ENCODE measurements at places on chromosomes 7 and 10.

DNA sequence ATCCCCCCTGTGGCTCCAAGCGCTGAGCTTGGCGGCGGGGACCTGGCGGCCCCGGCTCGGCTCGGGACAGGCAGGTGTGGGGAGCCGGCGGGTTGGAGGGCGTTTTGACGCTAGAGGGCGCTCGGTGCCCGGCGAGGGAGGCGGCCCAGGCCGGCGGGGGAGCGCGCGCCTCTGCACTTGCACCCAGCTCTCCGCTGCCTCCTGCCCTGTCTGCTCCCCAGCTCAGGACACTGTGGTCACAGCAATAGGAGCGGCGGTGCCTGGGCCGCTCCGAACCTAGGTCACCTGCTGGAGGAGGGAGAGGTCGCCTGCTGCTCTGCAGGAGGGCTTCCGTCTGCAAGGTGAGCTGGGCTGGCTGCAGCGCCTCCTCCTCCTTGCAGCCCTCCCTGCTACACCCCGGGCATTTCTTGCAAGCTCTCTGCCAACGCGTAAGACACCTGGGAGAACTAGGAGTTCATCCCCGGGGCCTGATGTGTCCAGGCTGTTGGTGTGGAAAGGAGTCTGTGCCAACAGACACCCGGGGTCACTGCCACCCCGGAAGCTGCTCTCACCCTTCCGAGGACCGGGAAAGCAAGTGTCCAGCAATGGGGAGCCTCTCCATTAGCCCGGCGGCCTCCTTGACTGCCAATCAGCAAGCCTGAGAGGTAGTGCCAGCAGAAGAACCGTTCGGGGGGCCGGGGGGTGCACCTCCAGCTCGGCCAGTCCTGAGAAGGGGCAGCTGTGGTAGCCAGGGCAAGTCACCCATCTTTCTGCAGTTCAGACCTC, 620.4 kb downstream of the GALNT17 start:
- peak; percentile 18 for DNase-seq

GRCh38 chr7:83870515-83870914, 221.6 kb upstream of the SEMA3E start:
- DNase-seq: no peak

GRCh38 chr7:42734568-42734967, 177.3 kb downstream of the C7orf25 start:
- DNase-seq: no peak

DNA sequence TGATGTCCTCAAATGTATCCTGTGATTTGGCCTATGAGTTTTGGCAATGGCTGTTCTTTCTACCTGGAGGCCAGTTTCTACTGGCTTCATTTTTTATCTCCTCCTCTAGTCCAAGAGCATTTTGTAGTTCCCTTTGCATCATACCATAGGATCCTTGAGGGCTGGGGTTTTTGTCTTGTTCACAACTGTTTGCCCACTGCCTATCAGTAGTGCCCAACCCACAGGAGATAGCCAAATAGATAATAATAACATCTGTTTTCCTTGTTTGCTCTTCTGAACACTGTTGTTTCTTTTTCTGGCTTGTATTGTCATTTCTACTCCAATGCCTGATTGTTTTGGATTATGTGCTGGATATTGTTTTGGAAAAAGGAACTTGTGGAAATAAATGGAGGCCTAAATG, 3.4 kb downstream of the CDK1 start:
- no peak for DNase-seq

- no peak for DNase-seq
Measured at GRCh38 chr10:102863660-102864059, 5.6 kb upstream of the AS3MT start.

- no peak for DNase-seq
Measured at GRCh38 chr7:557558-557881, 37.9 kb upstream of the PDGFA start.

GRCh38 chr7:114084002-114084471, 165.2 kb upstream of the PPP1R3A start:
- DNase-seq: no peak

DNA sequence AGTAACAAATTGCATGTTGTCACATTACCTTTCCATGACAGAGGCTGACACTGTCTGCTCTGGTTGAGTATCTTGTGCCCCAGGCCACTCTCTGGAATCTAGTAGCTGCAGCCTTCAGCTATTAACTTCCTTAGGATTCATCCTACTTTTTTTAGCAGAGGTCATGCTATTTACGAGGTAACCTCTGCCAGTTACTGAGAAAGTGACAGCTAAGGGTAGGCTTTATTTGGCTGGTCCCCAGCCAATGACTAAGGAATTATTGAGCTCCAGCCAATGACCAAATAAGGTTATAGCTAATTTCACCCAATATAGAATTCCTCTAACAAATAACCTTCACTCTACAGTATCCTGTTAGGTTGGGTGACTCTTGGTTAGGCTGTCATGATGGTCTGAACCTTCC, 1361.7 kb downstream of the XPNPEP1 start:
- DNase-seq: no peak

- DNase-seq: no peak
Measured at GRCh38 chr7:45389073-45389872, 184.9 kb upstream of the ADCY1 start.

DNA sequence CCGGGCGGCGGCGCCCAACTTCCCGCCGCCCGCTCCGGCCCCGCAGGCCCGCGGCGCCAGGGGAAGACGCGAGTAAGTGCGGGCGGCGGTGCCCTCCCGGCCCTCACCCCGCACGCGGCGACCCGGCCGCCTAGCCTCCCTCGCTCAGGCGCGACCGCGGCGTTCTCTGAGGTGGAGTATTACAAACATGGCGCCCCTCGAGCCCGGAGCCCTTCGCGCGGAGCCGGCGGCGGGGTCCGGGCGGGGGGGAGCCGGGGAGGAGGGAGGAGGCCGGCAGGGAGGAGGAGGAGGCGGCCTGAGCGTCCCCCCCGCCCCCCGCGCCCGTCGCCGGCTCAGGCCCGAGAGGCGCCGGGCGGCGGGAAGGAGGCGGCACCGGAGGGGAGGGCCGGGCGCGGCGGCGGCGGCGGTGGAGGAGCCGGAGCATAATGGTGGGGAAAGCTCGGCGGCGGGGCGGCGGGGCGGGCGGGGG, at the start of gene ZMYND11:
Gene ZMYND11, plus strand, starts transcription at position 324 of the 469 bp plus-strand sequence. CDS start 44,558 bp downstream, outside the sequence.
- DNase-seq: peak; percentile 20

- no peak for DNase-seq
Measured at GRCh38 chr7:4274286-4274685, 407.8 kb upstream of the FOXK1 start.

- DNase-seq: no peak
Measured at GRCh38 chr7:96636342-96636860, 73.2 kb downstream of the SEM1 start.

DNA sequence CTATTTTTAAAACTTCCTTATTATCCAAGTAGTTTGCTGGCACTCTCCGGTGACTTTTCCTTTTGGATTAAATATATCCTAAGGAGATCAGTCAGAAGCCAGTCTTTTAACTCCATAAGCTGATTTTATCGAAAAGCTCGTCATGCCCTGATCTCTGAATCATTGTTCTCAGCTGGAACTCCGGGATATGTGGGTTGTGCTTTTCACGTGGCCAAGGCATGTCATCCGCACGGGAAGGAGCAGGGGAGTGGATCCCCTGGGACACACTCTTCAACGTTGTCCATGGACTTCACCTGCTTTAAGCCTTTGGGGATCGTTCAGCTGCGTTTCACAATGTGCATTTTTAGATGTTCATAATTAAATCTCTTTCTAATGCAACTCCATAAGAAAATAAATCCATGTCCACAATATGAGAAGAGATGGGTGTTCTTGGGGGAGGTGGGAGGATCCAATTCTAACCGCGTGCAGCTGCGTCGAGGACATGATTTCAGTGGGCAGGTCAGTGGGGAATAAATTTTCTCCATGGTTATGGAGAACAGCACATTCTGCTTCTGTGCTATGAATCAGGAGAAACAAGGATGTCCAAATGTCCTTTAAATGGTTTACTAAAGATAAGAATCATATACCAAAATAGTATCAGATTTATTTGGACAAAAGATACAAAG, 229.5 kb upstream of the ADARB2 start:
- DNase-seq: no peak

DNA sequence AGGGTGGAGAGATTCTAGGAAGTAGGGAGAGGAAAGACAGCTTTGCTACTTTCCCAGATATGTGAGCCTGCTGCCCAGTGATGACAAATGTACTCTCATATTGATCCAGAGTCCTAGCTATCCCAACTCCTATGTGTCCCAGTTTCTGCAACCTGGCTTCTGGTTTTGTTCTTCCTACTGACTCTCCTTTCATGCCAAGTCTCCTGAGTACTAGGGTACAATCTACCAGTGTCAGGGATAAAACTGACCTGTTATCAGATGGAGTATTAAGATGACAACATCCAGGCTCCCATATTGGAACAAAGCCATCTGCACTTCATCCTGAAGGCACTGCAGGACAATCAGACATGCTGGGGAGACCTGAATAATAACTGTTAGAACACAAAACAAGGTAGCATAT, 233.7 kb upstream of the PHYHIPL start:
- DNase-seq: peak; percentile 44

DNA sequence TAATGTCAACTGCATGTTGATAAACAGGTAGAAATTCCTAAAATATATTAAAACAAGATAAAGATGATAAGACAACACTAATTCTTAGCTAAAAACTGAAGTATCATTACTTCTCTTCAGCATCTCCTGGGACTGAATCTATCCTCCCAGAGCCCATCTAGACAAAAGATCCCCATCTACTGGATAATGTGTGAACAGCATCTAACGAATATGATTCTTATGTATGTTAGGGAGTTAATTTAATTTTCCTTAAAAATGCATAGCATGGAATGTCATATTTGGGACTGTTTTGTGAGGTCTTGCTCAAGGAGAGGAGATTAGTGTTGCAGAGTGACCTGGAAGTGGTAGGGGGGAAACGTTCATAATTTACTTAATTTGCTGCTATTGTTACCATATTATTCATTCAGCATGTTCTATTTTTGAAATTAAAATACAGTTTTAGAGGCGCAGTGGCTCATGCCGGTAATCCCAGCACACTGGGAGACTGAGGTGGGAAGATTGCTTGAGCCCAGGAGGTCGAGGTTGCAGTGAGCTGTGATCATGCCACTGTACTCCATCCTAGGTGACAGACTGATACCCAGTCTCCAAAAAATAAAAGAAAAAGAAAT, 305.1 kb upstream of the CSTF2T start:
- no peak for DNase-seq

DNA sequence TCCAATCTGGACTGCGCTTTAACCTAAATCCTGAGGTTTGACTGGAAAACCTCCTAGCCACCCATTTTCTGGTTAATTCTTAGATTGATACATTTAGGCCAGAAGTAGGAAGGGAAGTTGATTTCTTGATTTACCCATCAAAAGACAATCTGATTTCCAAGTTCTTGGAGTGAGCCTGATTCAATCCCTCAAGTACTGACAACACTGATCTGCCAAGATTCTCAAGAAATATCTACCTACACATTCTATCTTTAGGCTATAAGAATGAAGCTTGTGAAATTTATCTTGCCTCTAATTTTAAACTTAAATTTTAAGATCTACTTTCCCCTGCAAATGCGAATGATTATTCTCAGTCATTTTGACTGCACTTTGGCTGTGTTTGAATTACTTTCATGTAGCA, 5.9 kb downstream of the TAS2R16 start:
- no peak for DNase-seq

- peak; percentile 82 for DNase-seq
Measured at GRCh38 chr7:117673367-117673766, 193.5 kb downstream of the CFTR start.

- no peak for DNase-seq
Measured at GRCh38 chr7:75920431-75921161, 5.6 kb downstream of the POR start.

- no peak for DNase-seq
Measured at GRCh38 chr10:63013755-63014154, 119.4 kb upstream of the NRBF2 start.

DNA sequence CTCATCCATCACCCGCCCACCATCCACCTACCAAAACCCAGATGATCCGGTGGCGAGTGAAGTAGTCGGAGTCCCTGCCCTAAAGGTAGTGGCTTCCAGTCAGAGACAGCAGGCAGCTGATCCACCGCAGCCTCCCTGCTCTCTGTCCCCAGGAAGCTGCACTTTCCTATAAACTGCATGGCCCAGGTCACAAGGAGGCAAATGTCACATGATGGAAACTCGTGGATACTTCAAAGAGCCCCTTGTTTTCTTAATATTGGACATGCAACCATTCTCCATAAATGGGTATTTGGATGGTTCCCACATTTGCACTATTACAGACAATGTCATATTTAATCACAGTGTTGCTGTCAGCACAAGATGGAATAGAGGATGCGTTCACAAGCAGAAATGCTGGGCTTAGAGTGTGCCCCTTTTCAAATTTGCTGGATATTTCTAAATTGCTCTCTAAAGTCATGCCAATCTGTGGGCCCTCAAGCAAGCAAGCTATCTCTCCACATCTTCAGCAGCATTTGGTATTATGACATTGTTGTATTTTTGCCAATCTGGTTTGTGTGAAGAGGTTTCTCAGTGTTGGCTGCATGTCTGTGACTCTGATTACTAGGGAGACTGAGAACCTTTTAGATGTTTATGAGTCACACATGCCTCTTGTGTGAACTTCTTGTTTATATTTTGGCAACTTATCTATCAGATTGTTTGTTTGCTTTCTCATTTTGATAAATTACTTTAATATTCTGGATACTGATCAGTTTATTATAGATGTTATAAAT, 822.0 kb downstream of the TNS3 start:
- no peak for DNase-seq

GRCh38 chr7:152354061-152354460, 81.7 kb downstream of the KMT2C start:
- DNase-seq: no peak

GRCh38 chr7:132422502-132423111, 153.7 kb downstream of the PLXNA4 start:
- no peak for DNase-seq

DNA sequence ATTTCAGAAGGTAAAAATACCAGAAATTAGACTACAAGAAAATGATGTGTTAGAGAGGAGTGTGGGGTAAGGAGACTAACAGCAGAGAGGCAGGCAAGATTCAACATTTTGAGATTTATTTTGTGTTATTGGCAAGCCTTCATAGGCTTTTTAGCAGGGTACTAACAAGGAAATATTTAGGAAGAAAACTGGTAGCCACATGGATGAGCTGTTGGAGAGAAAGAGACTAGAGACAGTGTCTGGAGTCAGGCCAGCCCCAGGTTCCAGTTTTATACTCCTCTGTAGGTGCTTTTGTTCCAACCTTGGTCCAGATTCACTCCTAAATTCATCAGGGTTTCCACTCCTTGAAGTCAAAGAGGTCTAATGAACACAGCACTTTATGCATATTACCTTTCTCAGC, 41.1 kb downstream of the GPRIN2 start:
- no peak for DNase-seq

- DNase-seq: no peak
Measured at GRCh38 chr10:118330295-118331076, 11.6 kb downstream of the FAM204A start.

Measured in NCI-H1105 treated with DMSO at 0.1 percent for 48 hours (cell line).